EH (cell line): ENCODE measurements at places on chromosomes 4 and X.
A peak's percentile ranks its signal among the peaks of the same experiment; 100 is the strongest.

DNA sequence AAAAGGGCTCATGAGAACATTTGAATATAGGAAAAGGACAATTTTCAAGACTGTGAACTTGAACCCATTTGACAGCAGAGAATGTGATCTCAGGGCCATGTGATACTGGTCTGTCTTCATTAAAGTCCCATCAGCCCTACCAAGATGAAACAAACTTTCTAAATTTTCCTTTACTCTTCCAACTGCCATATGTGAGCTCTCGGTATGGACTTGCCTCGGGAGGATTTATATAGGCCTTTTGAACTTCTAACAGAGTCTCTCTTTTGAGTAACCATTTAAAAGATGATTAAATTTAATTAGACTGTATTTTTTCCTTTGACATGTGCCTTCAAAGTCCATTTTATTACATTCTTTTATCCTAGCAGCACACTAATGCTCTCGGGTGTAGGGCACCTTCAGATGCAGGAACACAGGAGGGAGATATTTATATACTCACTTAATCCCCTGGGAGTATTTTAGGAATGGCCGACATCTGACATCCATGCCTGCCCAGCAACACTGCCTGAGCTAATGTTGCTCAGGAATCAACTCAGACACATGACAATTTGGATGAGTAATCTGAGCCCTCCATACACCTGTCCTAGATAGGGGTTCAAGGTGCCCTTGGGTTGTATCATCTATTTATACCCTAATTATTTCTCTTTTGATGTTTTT is 155.0 kb downstream of the SLC7A11 start:
- DNase-seq, result no peak

- peak; percentile 25 for DNase-seq
Observed at GRCh38 chr4:106039796-106040195, 144.5 kb downstream of the NPNT start.

DNA sequence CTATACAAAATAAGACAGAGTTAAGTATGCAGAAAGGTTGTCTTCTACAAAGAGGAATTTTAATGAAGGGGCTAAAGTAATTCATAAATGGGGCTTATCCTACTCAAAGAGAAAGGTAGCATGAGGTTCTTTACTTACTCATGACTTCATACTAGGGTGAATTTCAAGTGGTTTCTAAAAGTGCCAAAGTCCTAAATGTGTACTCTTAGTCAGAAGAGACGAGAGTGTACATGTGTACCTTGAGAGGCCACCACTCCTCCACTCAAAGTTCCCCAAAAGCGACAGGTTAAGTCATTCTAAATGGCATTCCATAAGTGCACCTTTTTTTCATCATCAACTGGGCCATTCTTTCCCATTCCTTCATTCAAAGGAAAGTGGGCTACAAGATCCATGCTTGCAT is 21.9 kb downstream of the EDA2R start:
- no peak for DNase-seq

GRCh38 chr4:48851651-48852050 is 20.8 kb downstream of the OCIAD1 start:
- no peak for DNase-seq

DNA sequence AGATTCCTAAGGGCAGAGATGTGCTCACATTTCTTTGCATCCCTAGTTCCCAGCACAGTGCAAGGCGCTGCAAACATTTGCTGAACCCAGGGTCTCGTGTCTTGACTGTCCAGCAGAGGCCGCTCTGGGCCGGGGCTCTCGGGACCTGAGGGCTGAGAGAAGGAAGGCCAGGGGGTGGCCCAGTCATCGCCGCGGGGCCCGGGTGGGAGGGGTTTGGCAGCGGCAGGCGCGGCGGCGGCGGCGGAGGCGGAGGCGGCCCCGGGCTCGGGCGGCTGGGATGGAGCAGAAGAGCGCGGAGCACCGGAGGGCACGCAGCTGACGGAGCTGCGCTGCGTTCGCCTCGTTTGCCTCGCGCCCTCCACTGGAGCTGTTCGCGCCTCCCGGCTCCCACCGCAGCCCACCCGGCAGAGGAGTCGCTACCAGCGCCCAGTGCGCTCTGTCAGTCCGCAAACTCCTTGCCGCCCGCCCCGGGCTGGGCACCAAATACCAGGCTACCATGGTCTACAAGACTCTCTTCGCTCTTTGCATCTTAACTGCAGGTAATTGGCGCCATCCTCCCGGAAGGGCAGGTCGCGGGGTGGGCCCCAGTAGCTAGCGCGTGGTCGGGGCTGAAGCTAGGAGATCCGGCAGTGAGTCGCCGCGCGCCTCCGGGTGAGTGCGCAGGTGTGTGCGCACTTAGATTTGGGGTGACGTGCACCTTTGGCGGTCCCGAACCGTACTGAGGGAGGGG is at the start of gene PARM1:
Gene PARM1, plus strand, starts transcription at position 285 of the 730 bp plus-strand sequence. Its CDS starts 212 bp downstream, at position 497.
- DNase-seq, result peak; percentile 70

DNA sequence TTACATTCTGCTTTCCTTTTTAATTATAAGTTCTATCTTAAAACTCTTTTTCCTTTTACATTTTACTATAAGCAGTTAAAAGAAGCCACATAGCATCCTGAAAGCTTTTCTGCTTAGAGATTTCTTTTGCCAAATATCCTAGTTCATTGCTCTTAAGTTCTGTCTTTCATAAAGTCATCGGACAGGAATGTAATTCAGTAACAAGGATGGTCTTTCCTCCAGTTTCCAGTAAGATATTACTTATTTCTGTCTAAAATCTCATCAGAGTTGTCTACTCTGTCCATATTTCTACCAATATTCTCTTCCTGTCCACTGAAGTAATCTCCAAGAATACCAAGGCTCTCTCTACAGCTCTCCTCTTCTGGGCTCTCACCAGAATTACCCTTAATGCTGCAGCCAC is 37.5 kb upstream of the ADH1C start:
- peak; percentile 74 for DNase-seq

DNA sequence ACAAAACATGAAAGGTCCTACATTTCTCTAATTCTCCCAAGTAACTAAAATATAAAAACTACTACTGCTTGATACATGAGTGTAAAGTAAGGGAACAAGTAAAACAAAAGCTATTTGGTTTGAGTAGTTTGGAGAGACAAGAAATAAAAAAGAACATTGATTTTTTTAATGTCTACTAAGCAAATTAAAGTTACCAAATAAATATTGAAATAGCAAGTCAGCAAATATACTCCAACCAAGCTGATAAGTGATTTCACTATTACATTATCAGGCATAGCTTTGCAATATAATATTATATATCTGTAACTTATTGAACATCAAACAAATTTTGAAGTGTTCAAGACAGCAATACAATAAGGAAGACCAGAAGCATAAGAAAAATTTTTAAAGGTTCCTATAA is 60.3 kb downstream of the LCORL start:
- DNase-seq, result no peak

DNA sequence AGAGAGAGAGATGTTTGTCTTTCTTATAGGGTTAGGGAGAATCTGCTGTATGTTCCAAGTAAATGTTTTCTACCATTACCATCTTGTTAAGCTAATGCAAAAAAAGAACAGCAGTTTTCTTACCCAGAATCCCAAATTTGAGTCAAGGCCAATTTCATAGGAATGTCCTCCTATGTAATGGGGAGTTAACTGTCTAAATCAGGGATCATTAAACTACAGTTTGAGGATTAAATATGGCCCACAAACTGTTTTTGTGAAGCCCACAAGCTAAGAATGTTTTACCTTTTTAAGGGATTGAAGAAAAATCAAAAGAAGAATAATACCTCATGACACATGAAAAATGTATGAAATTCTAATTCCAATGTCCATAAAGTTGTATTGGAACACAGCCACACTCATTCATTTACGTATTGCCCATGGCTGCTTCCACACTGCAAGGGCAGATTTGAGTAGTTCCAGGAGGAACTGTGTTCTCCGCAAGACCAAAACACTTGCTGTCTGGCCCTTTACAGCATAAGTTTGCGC is 113.2 kb upstream of the SPRY1 start:
- no peak for DNase-seq

- DNase-seq, result no peak
Observed at GRCh38 chrX:56219700-56220099, 12.5 kb upstream of the KLF8 start.

- no peak for DNase-seq
Observed at GRCh38 chr4:40395908-40396793, 61.0 kb downstream of the CHRNA9 start.

- DNase-seq, result peak; percentile 46
Observed at GRCh38 chrX:72243472-72243871, 4.6 kb upstream of the ERCC6L start.

DNA sequence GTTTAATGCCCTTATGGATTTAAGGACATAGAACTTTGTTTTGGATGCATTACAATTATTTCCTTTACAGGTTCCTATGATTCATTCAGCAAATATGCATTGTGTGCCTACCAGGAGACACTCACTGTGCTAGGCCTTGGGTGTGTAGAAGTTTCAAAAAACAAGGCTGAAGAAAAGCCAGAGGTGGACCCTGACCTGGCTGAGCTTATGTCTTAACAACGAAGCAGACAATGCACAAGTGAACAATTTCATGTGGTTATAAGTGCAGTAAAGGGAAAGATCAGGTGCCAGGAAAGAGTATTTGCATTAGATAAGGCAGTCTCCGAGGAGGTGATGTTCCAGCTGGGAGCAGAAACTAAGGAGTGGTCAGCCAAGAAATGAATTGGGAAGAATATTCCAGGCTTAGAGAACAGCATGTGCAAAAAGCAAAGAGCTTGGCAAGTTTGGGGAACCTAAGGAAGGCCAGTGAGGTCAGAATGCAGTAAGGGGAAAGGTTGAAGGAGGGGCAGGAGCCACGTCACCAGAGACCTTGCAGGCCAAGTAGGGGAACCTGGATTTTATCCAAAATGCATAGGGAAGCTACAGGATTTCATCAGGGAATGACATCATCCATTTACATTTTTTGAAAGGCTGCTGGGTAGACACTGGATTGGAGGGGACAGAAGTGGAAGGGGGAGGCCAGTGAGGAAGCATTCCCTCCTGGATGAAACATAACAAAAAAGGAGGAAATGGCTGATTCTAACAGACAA is 193.6 kb downstream of the SOWAHB start:
- DNase-seq, result peak; percentile 81

- DNase-seq, result no peak
Observed at GRCh38 chr4:91058345-91058744, 931.2 kb downstream of the CCSER1 start.

GRCh38 chrX:99172958-99173357 is 1237.1 kb downstream of the PCDH19 start:
- DNase-seq, result no peak

DNA sequence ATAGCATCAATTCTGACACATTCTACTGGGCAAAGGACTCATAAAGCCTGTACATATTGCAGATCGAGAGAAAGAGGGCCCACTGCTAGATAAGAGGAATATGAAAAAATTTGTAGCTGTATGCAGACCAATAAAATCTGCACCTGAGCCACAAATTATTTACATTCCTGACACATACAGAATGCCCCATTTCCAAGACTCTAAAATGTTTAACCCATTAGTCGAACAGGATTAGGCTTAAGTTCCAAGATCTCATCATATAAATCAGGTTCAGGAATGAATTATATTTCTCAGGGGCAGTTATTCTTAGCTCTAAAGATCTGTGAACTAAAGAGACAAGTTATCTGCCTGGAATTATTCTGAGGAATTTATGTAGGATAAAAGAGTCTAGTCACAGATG is 1615.8 kb downstream of the ARAP2 start:
- no peak for DNase-seq

DNA sequence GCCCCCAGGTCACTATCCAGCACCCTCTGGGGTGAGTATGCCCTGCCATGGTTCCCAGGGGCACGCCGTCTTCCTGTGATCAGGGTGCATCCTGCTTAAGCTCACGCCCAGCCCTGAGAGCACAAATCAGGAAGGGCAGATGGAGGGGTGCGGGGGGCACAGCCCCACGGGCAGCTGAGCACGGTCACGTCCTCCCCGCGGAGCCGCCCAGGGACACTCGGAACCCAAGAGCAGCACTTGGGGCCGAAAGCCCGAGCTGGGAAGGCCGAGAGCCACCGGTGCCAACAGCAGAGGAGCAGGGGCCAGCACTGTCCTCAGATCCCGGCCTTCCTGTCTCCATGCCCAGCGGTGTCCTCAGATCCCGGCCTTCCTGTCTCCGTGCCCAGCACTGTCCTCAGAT is 21.5 kb downstream of the NELFA start:
- no peak for DNase-seq

- no peak for DNase-seq
Observed at GRCh38 chr4:10803713-10804343, 119.3 kb upstream of the CLNK start.

DNA sequence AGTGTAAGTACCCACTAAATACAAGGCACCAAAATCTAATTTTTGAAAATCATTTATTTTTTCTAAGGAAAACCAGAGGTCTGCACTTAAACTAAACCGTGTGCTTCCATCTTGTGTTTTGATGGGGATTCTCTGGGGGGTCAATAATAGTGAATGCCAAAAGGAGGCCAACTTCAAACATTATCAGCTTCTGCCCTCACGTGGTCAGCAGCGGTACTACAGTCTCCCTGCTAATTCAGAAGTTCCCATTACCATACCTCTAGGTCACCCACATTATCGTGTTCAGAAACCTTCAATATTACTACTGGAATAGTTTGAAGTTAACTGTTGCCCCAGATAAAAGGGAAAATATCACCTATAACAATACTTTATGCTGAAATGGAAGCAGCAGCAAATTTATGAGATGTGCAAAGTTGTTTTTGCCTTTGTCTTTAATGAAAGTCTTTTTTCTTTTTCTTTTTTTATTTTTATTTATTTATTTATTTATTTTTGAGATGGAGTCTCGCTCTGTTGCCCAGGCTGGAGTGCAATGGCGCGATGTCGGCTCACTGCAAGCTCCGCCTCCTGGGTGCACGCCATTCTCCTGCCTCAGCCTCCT is 17.3 kb downstream of the CTPS2 start:
- DNase-seq, result peak; percentile 50

GRCh38 chr4:113540859-113541258 is 220.7 kb downstream of the CAMK2D start:
- peak; percentile 49 for DNase-seq

- DNase-seq, result no peak
Observed at GRCh38 chr4:102104278-102104677, 241.0 kb downstream of the SLC39A8 start.

- DNase-seq, result no peak
Observed at GRCh38 chr4:79298484-79298883, 27.4 kb downstream of the NAA11 start.

DNA sequence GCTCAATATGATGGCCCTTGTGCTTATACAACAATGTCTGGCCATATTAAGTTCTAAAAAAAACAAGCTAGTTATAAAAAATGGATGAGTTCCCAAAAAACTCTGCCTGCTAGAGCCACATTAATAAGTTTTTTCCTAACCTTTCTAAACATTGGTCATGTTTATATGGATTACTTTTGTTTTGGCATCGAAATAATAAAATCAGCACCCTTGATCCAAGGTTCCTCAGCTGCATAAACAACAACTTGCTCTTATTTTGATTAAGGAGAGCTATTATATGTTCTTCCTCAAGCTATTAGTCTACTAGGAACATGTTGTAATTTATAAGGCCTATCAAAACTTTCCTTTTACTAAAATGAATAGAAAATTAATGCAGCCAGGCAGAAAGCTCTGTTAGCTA is 48.4 kb downstream of the UNC5C start:
- no peak for DNase-seq
